ENCODE measurements at places on chromosomes 2 and 18. TPM values are rescaled to one million over a fixed set of nuclear protein-coding genes. Genes with fewer than 3 reads are reported as not detected.

HIBCH gene
- 2.0 TPM for total RNA-seq

GALNT14 gene
- total RNA-seq: 0.31 TPM

NPPC gene
- not detected for total RNA-seq

MREG gene
- total RNA-seq: 1.9 TPM

ALPG gene
- total RNA-seq: not detected

TEX44 gene
- not detected for total RNA-seq

ASB18 gene
- total RNA-seq: not detected

LONRF2 gene
- total RNA-seq: 0.10 TPM

MAP3K2 gene
- 153 TPM for total RNA-seq

Data from mononuclear cell (primary cell).